ENCODE measurements at places on chromosomes 12 and 14.

DNA sequence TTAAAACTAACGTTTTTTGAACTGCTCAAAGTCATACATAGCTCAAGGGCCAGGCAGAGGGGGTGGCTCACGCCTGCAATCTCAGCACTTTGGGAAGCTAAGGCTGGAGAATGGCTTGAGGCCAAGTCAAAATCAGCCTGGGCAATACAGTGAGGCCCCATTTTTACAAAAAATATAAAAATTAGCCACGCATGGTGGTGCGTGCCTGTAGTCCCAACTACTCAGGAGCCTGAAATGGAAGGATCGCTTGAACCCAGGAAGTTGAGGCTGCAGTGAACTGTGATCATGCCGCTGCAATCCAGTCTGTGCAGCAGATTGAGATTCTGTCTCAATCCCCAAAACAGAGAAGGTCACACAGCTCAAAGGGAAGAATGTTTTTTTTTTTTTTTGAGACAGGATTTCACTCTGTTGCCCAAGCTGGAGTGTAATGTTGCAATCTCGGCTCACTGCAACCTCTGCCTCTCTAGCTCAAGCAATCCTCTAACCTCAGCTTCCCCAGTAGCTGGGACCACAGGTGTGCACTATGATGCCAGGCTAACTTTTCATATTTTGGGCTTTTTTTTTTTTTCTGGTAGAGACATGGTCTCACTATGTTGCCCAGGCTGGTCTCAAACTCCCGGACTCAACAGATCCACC is 2.9 kb downstream of the RBM23 start:
- no peak for DNase-seq

- DNase-seq, result no peak
These were observed 33.4 kb upstream of the SMOC1 start for GRCh38 chr14:69845787-69846186.

- DNase-seq, result no peak
These were observed 6.8 kb upstream of the BEGAIN start for GRCh38 chr14:100593751-100594624.

GRCh38 chr12:34390171-34390841 is 368.0 kb downstream of the ALG10 start:
- peak; percentile 36 for DNase-seq

DNA sequence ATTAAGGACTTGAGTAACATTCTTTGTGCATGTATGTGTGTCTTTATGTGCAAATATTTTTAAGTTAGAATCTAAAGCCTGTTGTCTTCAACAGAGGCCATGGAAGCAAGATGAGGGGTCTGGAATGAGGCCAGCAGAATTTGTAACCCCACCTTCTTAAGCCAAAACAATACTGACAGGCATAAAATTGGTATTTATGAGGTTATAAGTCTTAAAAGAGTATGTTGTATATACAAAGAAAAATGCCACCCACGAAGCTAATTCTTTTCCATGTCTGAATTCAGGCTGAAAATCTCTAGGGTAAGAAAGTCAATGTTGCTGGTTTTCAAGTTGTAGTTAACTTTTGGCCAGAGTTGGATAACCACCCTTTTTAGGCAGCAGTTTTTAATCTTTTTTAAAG is 86.2 kb upstream of the TMTC1 start:
- DNase-seq, result no peak

All from naive thymus-derived CD8-positive, alpha-beta T cell (primary cell).